Gastroesophageal sphincter (tissue), 4 donors: ENCODE measurements at places on chromosomes 16 and 17.

- no peak for ATAC-seq
Measured at GRCh38 chr17:74148446-74148845, 55.0 kb upstream of the RPL38 start.

- no peak for ATAC-seq
Measured at GRCh38 chr17:28325211-28325610, 6.2 kb downstream of the TMEM97 start.

- peak; percentile 96 for ATAC-seq
Measured at GRCh38 chr17:78862073-78863023, 21.7 kb upstream of the USP36 start.

DNA sequence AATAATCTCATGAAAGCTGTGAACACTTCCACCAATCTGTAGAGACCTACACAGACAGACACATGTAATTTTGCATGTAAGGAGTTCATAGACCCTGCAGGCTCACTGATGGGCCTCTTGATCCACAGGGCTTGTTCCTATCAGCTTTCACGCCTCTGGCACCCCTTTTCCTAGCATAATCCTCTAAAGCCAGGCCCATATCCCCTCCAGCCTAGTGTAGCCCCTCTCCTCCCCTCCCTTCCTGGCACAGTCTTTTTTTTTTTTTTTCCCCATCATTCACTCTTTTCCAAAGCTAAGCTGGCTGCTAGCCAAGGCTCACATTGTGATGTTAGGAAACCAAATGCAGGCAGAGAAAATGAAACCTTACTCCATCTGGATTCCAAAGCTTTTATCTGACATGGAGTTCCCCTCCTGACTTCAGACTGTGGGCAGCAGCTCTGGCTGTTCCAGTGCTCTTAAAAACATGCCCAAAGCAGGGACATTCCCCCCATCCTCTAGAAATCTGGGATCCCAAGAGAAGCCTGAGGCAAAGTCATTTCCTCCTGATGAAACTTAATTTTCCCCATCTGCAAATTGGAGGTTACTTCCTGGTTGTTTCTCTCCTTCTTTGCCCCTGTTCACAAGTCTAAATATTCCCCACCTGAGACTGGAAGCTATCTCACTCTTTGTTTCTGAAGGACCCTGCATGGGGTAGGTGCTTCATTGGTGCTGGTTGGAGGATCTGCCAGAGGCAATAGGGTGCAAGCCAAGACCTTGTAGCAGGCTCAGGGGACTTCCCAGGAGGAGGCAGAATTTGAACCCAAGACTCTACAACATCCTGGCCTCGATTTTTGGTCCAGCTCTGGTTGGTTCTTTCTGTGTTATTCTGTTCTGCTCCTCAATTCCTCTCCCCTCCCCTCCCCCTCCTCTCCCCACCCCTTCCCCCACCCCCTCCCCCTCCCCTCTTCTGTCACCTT, 9.9 kb upstream of the CCL5 start:
- no peak for ATAC-seq

GRCh38 chr16:64762211-64762610, 359.7 kb downstream of the CDH11 start:
- no peak for ATAC-seq

DNA sequence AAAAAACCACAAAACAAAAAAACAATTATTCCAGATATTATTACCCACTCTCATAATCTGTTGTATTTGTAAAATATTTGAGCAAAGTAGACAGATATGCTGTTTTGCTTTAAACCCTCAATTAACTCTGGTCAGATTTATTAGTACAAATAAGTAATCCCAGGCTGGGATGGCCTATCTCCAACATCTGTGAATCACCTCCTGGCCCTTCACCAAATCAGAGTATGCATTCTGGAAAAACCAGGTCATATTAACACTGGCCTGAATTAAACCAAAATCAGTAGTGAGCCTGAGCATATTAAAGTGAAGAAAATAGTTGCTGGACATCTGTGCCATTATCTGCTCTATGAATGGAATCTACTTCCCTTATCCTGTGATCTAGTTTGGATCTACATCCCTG, 41.0 kb downstream of the STAT3 start:
- ATAC-seq, result peak; percentile 79

DNA sequence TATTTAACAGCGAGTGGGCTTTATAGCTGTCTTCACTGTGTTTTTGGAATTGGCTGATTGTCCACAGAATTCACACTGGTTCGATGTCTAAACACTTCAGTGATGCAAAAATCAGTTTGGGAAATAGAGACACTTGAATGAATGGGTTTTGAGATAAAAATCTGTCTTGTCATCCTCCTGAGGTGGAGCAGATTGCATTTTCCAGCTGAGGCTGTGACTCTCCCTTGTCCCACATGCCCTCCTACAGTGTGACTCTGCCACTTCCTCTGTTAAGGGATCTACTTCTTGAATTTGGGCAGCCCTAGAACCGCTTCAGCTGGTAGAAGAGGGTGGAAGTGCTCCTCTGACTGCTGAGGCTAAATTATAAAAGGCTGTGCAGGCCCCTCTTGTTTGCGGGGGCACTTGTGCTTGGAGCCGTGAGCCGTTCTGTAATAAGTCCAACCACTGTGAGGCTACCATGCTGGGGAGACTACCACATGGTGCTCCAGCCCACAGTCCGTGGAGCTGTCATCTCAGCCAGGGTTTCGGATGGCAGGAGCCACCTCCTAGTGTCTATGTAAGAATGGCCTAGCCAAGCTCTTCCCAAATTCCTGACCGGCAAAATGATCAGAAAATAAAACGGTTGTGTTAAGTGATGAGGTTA, 175.9 kb downstream of the SPECC1 start:
- ATAC-seq, result no peak

DNA sequence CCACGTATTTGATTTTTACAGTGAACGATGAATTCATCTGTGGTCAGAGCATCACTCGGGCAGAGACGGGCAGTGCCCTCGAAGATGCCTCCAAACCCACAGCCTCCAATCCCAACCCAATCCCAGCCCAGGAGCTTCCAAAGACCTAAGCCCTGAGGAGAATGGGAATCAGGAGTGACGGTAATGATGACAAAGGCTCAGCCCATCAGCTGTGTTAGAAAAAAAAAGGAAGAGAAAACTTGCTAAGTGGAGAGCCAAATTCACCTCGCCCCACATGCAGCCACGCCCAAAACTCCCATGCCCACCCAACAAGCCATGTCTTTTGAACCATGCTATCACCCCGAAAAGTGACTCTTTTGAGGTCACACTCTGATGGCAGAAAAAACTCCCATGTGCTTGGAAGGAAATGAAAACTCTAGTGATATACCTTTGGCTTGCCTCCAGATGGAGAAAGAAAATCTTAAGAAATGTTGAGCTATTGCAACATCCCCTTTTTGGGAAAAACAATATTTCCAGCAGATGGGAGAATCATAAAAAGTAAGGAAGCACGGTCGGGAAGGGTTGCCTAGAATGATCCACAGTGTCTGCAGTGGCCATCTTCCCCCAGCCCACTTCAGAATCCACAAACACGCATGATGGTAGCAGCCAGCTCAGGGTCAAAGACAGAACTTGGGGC, 37.7 kb downstream of the XYLT1 start:
- ATAC-seq, result peak; percentile 47

GRCh38 chr16:726438-727290, at the start of the genes CCDC78 and HAGHL:
Gene CCDC78 (minus strand): TSS chr16:726443. CDS start chr16:726367, 76 bp downstream.
Gene HAGHL (plus strand): TSS chr16:727106. CDS start chr16:727510, 404 bp downstream.
- ATAC-seq, result peak; percentile 41

DNA sequence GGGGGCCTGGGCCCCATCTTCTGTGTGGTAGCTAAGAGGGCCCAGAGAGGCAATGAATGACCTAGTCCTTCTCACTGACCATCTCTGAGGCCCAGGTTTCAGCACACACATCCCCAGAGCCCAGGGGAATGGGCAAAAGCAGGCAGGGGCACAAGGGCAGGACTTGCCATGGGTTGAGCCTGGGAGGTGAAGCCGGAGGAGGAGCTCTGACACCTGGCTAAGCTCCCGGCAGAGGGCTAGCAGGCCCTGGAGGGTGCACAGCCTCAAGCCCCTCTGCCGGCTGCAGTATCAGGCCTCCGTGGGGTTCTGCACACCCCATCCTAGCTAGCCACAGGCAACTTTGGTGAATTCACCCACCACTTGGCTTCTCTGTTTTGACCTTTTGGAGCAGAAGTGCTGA, 5.3 kb downstream of the SRCIN1 start:
- no peak for ATAC-seq

DNA sequence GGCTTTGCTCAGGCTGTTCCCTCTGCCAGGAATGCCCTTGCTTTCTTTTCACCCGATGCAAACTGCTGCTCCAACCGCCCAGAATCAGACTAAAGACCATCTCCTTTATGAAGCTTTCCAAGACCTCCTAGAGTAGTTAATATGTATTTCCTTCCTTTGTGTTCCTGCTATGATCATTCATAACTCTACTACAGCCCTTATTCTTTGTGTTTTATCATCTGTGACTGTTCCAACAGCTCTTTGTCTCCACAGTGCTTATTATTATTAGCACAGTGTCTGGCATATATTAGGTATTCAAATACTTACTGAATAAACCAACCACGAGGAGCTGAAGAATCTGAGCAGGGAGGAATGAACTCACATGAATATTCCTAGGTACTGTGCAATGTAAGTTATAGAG, 7.6 kb downstream of the PSME3IP1 start:
- ATAC-seq, result no peak

DNA sequence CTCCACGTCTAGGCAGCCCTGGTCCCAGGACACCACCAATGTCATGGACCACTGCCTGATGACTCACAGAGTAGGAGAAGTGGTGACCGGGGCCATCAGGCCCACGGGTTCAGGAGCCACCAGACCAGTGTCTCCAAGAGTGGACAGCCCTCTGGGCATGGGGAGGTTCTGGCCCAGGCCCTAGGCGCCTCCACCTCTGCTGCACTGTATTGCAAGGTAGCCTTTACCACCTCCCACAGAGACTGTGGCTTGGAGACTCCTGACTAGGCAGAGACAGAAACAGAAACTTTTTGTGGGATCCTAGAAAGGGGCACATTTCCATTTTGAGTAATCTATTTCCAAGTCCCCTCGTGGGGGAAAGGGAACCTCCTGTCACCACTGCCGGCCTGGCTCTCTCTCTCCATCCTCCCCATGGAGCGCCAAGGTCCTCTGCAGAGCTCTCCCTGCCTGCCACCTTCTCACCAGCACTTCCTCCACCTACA, 2.9 kb downstream of the CDIP1 start:
- ATAC-seq, result no peak

- ATAC-seq, result no peak
Measured at GRCh38 chr17:33277436-33278100, 15.5 kb downstream of the ASIC2 start.

DNA sequence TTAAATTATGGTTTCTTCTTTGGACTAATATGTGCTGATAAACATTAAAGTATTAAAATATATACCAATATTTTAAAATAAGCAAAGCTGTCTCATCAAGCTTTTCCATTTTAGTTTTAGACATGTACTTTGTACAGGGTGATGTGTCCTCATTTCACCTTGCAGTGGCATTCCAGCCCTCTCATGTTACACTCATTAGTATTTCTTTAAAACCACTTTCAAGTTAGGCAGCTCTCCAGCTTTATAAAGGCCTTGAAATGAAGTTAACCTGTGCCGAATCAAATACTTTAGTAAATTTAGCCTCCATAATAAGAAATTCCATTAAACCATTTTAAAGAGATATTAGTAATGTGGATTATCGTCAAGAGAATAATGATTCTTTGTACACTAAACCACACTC, 107.6 kb upstream of the HLF start:
- no peak for ATAC-seq

GRCh38 chr17:8412089-8412488, 14.5 kb upstream of the RNF222 start:
- ATAC-seq, result no peak

- no peak for ATAC-seq
Measured at GRCh38 chr16:55912022-55912421, 36.8 kb upstream of the CES5A start.

- ATAC-seq, result no peak
Measured at GRCh38 chr16:77290451-77291115, 91.4 kb downstream of the SYCE1L start.

DNA sequence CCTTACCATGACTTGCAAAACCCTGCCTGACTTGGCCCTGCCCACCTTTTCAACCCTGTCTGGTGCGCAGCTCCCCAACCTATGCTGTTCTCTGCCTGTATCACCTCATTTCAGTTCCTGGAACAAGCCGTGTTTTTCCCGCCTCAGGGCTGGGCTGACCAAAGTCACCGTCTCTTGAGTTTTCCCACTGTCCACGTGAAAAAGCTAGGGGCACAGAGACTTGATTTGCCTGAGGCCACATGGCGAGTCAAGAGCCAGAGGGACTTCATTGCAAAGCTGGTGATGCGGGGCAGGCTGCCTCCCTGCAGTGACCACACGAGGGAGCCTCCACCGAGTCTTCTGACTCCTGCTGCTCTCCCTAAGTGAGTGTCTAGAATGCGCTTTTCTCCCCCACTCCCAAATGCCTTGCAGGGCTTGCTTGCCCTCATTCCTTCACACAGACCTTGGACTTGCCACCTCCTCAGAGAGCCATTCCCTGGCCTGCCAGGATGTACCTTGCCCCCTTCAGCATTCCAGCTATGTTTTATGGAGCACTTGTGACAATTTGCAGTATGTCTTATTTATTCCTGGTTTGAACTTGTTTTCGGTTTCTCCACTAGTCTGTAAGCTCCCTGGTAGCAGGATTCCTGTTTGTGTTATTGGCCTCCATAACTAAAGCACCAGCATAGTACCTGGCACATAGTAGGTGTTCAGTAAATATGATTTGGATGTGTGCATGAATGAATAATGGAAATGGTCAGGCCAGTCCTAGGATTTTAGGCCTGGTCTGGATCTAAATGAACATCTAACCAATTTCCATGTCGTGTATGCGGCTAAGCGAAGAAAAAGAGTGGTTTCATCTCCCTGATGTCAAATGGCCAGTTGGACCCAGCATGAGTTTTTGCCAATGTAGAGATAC, 252.3 kb downstream of the SNX29 start:
- peak; percentile 34 for ATAC-seq

- ATAC-seq, result no peak
Measured at GRCh38 chr17:63552211-63552610, 1.9 kb downstream of the DCAF7 start.

DNA sequence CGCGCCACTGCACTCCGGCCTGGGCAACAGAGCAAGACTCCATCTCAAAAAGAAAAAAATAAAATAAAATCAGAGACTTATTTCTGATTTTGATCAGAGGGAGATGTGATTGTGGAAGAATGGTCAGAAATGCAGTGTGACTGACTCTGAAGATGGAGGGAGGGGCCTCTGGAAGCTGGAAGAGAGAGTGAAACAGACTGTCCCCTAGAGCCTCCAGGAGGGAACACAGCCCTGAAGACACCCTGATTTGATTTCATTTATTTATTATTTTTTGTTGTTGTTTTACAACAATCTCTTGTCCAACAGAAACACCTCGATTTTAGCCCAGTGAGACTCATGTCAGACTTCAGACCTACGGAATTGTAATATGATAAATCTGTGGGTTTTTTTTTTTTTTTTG, 26.1 kb downstream of the BCL7C start:
- ATAC-seq, result no peak
